ENCODE measurements at places on chromosomes 13 and 19. TPM values are rescaled to one million over a fixed set of nuclear protein-coding genes. Genes with fewer than 3 reads are reported as not detected.
A peak's percentile ranks its signal among the peaks of the same experiment; 100 is the strongest.

MEIS3 gene
- 1.9 TPM for total RNA-seq

DAND5 gene
- total RNA-seq = not detected

IFNL1 gene
- total RNA-seq = not detected

C1QTNF9 gene
- total RNA-seq = not detected

AP1M2 gene
- total RNA-seq = 61.3 TPM

POLR2E gene
- 122 TPM for total RNA-seq

ZSCAN4 gene
- not detected for total RNA-seq

TEX26 gene
- not detected for total RNA-seq

GRCh38 chr13:41019011-41019487 is at the start of gene ELF1:
TSS of gene ELF1 (minus strand) at chr13:41019316. CDS start at chr13:40982054, 37,262 bp downstream.
- peak; percentile 77 for DNase-seq

DNA sequence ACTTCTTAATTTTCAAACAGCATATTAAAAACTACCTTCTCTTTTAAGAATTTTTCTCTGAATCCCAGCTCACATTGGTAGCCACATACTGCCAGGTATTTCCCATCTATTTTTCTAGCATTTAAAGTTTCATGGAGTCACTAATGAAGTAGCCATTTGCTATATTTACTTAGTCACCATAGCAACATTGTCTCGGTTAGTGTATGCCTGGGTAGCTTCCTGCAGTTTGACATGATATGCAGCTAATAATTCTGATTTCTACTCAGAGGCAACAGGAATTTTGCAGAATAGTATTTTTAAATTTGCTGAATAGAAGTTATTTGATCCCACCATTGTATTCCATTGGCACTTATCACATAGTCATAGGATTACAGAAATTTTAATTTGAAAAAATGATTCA is 30.9 kb upstream of the KCTD4 start:
- no peak for DNase-seq

GRCh38 chr13:44244288-44244687 is 129.3 kb upstream of the SERP2 start:
- no peak for DNase-seq

- no peak for DNase-seq
These were observed 98.2 kb downstream of the ZNF429 start for GRCh38 chr19:21603431-21604231.

DNA sequence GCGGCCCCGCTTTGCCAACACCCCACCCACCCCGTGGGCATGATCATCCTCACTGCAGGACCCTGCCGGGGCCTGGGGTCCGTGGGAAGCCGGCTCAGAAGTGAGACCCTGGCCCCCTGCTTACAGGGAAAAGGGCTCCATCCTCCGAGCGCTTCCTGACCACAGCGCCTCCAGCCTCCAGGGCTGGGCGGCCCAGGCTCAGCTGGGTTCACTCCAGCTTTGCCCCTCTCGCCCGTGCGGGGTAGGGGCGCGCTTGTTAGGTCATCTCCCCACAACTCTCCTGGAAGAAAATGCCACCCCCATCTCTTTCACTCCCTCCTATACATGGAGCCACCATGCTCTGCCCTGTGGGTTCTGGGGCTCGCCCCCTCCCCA is 6.6 kb upstream of the C1QTNF9B start:
- DNase-seq = no peak

- no peak for DNase-seq
These were observed 7.7 kb upstream of the PTOV1 start for GRCh38 chr19:49843265-49843664.

GRCh38 chr13:107642831-107643230 is 572.5 kb downstream of the LIG4 start:
- DNase-seq = no peak

- DNase-seq = no peak
These were observed 1.5 kb downstream of the ARID3A start for GRCh38 chr19:927351-927779.

DNA sequence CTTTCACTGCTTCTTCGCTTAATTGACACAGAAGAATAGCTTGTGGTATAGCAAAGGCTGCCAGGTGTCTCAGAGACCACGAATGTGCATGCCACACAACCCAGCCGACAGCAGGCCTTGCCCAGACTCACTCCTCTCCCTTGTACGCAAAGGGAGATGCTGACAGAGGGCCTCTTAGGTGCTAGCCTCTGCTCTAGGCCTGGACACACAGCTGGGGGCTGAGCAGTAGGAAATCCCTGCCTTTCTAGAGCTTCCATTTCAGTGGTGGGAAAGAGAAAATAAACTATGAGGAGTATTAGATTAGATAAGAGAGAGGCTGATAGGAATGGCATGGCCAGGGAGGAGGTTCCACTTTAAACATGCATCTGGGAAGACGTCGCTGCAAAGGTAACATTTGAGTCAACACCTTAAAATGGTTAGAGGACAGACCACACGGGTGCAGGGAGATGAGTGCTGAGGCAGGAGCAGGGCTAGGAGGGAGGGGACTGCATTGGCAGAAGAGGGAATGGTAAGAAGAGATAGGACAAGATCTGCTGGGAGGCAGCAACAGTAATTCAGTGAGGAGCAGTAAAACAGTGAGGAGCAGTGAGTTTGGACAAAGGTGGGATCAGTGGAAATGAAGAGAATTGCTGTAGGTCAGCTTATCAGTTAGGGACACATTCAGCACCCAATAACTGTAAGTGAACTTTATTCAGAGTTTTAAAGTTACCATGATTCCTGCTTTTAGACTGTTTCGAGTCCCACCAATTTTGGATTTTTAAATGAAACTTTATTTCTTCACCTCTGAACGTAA is 100.0 kb downstream of the RNF17 start:
- DNase-seq = no peak

DNA sequence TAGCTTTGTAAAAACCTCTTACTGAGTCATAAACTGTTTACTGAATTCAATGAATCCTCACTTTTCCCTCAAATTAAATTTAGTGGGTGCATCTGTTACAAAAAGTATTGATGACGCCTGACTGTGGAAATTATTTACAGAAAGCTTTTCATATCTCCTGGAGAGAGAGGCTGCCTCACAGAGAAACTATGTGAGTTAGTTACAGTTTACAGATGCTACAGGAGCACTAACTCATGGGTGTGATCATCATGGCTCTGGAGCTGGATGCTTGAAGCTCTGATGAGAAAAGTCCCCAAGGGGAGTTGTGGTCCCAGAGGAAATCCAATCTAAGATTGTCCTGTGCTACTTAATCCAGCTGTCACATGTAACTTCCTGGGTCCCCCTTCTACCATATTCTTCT is 590.8 kb downstream of the LMO7 start:
- DNase-seq = no peak

DNA sequence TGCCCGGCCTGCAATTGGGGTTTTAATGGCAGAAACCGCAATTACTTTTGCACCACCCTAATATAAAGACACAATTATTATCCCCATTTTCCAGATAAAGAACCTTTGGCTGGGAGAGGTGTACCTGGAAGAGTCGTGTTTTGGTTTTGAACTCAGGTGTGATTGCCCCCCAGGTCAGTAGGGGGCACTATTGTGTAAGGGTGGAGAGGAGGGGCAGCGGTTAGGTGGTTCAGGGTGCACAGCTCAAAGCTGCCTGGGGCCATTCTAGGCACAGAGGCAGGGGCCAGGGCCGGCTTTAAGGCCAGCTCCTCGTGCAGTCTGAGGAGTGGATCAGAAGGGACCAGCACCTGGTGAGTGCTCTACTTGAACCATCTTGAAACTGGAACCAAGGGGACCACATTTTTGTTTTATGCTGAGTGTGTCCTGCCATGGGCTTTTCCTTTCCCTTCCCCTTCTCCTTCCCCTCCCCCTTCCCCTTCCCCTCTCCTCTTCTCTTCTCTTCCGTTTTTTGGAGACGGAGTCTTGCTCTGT is 5.8 kb upstream of the FCGRT start:
- no peak for DNase-seq

GRCh38 chr19:48501494-48502349 is 9.9 kb downstream of the LMTK3 start:
- peak; percentile 72 for DNase-seq

DNA sequence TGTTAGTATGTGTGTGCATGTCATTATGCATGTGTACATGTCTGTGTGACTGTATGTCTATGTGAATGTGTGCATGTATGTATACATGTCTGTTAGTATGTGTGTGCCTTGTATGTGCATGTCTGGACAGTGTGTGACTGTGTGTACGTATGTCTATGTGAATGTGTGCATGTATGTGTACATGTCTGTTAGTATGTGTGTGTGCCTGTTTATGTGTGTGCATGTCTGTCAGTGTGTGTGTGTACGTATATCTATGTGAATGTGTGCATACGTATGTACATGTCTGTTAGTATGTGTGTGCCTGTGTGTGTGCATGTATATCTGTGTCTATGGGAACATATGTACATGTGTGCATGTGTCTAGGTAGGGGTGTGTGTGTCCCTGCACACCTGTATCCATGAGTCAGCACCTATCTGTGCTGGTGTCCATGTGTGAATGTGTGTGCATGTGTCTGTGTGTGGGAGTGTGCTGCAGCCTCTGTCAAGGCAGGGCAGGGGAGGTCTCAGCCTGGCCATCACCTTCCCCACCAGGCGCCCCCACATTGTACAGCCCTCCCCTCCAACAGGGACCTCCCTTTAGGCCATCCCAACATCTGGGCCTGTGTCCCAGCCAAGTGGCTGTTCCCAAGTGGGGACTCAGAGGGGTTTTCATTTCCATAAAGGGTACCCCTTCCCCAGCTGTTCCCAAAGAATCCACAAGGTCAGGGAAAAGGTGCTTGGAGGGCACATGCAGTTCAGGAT is 4.4 kb downstream of the GAS6 start:
- DNase-seq = no peak

DNA sequence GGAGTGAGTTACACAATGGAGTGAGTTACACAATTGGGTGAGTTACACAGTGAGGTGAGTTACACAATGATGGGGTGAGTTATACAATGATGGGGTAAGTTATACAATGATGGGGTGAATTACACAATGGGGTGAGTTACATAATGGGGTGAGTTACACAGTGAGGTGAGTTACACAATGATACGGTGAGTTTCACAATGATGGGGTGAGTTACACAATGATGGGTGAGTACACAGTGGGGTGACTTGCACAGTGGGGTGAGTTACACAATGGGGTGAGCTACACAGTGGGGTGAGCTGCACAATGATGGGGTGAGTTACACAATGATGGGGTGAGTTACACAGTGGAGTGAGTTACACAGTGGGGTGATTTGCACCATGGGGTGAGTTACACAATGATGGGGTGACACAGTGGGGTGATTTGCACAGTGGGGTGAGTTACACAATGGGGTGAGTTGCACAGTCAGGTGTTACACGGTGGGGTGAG is 52.5 kb upstream of the GAS6 start:
- peak; percentile 48 for DNase-seq

DNA sequence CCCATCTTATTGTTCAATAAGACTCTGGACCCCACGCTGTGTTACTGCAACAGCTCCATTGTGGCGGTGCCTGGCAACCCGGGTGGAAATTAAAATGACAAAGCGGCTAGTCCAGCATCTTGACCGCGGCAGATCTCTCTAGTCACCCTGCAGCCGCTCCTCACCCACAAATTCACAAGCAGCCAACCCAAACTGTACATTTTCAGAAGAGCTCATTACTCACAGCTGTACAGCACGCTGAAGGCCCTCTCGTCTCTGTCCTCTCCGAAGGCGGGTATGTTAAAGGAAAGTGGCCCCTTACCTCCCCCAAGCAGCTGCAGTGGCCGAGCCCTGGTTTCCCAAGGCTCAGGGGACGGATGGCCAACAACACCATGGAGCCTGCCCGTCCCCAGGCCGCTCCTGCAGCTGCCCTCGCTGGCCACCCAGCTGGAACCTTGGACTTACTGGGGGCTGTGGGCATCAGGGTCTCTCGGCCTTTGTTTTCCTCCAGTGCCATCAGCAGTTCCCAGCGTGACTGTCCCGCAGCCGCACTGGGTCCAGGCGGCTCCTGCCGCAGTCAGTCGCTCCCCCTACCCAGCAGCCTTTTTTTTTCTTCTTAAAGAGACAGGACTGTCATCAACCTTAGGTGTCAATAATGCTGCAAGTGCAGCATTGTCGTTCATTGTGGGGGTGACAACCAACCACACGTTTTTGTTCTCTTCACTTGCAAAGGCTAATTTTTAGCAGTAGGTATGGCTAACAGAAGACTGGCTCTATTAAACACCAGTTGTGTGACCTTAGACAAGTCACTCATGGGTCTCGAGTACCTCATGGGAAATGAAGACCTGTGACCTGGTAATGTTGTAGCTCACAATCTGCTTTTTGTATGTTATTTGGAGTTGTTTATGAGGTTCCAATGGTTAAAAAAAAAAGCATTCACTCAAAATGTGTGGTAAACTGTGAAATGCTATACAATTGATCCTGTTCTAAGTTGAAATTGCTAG is at the start of gene SACS:
TSS of gene SACS (minus strand) at position 532 of the 983 bp plus-strand sequence. CDS start 22,463 bp downstream, outside the sequence.
- no peak for DNase-seq

GRCh38 chr19:11291991-11292390 is 4.0 kb upstream of the TSPAN16 start:
- DNase-seq = no peak

- DNase-seq = no peak
These were observed 21.3 kb downstream of the TNFSF11 start for GRCh38 chr13:42595253-42595571.

GRCh38 chr19:4369888-4370260 is 26.5 kb downstream of the MPND start:
- DNase-seq = peak; percentile 92

- peak; percentile 45 for DNase-seq
These were observed 111.9 kb downstream of the KCNRG start for GRCh38 chr13:50126993-50127725.

DNA sequence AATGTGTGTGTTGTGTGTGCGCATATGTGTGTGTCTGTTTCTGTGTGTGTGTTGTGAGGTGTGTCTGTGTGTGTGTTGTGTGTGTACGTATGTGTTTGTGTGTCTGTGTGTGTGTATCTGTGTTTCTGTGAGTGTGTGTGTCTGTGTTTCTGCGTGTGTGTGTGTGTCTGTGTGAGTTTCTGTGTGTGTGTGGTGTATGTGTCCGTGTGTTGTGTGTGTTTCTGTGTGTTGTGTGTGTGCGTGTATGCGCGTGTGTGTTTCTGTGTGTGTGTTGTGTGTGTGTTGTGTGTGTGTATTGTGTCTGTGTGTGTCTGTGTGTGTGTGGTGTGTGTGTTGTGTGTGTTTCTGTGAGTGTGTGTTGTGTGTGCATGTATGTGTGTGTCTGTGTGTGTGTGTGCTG is 38.9 kb upstream of the KL start:
- no peak for DNase-seq

DNA sequence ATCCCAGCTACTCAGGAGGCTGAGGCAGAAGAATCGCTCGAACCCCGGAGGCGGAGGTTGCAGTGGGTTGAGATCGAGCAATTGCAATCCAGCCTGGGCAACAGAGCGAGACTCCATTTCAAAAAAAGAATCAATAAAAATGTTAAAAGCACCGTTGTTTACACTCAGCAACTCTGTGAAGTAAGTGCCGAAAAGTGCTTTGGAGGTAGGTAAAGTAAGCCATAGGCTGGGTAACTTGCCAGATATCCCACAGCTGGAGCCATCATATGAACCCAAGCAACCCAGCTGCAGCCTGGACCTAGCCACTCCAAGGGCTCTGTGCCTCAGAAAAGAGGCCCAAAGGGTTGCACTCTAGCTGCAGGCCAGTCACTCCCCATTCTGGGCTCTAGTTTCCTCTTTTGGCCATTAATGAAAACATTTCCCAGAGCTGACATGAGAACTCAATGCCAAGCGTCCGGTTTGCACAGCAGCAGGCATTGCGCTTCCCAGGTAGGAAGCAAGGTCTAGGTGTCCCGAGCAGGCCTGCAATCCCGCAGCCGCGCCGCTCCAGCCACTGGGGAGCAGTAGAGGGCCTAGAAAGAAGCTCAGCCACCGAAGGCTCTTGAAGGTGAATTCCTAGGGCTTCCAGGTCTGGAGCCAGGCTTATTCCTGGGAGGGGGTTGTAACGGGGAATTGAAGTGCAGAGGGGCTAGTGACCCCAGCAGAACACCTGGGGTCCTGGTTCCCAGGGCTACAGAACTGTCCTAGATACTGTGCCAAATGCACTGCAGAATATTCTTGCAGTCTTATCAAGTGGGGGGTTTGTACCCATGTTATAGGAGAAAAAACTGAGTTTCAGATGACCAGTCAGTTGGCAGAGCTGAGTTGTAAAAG is 4.1 kb upstream of the CD79A start:
- no peak for DNase-seq
